ENCODE measurements at places on chromosomes 7 and 10. TPM values are rescaled to one million over a fixed set of nuclear protein-coding genes. Genes with fewer than 3 reads are reported as not detected.

Gene SOSTDC1
- not detected for total RNA-seq

Gene SHLD2
- 40.6 TPM for total RNA-seq

DNA sequence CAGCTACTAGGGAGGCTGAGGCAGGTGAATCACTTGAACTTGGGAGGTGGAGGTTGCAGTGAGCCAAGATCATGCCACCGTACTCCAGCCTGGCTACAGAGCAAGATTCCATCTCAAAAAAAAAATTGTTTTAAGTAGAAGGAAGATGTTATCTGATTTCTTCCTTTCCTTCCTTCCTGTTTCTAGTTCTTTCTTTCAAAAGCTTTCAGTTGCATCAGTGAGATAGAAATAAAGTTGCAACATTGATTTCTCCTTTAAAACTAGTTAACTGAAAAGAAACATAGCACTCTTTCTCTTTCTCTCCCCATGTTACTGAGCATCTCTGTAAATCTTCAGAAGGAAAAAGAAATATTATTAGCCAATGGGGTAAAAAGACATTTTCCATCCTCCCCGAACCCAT lies 37.5 kb downstream of the CNNM1 start:
- no peak for DNase-seq

DNA sequence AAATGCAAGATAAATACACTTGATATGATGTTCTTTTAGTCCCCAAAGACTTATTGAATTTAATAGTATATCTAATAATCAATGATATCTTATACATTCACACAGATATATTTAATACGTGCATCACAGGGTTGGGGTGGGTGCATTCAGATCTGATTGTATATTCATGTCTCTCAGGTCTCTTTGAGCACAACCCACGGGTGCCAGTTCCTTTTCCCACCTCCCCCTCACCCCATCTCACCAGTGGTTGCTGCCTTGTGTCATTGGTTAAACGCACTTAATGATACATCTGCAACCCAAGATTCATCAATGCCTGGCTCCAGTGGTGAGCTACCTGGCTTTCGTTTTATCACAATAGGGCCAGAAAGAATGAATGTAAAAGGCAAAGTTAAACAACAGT lies 6.2 kb downstream of the LRIT1 start:
- no peak for DNase-seq

DNA sequence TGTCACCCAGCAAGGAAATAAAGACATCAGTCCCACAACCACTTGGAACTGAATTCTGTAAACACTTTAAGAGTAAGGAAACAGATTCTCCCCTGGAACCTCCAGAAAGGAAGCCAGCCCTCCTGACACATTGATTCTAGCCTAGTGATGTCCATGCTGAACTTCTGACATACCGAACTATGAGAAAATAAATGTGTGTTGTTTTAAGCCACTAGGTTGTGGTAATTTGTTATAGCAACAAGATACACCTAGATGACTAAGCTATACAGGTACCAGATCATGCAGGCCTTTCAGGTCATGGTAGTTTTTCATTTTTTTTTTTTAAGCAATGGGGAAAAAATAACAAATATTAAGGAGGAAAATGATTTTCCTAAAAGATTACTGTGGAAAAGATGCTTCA lies 37.6 kb upstream of the LRRTM3 start:
- DNase-seq: no peak

DNA sequence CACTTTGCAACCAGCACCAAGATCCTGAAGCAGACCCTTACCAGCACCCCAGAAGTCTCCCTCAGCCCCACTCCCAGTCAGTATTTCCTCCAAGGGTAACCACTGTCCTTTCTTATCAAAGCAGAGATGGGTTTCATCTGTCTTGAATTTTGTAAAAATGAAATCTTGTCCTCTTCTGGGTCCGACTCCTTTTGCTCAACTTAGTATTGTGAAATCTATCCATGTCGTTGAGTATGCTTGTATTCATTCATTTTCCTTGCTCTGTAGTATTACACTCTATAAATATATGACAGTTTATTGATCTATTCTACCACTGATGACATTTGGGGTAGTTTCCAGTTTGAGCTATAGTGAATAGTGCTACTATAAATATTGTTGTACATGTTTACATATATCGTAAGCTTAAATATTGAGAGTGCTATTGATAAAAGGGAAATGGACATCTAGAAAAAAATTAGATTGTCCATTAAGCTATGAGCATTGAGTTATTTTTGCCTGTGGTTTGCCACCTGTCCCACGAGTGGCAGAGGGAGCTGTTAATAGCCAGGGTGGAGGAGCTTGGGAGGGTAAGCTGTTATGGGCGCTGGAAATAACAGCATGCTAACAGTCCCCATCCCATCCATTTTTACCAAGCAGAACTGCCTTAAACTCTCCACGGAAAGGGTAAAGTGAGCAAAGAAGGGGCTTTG lies 36.5 kb downstream of the AIFM2 start:
- no peak for DNase-seq

GRCh38 chr10:82661701-82662100 lies 786.7 kb downstream of the NRG3 start:
- no peak for DNase-seq

- DNase-seq: no peak
These were observed 521.4 kb upstream of the SEMA3D start for GRCh38 chr7:85708221-85708620.

Data from fibroblast of villous mesenchyme (primary cell).